Stimulated activated CD4-positive, alpha-beta T cell treated with anti-CD3 and anti-CD28 coated beads, Interleukin-1b, Interleukin-23, amount 100 ng/mL, for 48 hours (primary cell): ENCODE measurements at places on chromosomes 11 and 22.

DNA sequence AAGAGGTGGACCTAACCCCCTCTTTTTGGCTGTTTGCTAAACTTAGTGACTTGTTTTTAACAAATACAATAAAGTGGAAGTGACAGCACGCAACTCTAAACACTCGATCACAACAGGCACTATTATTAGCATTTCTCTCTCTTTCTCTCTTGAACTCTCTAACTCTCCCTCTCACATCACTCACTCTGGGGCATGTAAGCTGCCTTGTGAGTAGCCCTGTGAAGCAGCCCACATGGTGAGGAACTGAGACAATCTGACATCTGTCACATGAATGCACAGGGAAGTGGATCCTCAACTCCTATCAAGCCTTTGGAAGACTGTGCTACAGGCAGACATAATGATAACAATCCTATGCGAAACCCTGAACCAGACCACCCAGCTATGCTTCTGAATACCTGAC, 609.0 kb upstream of the CNTN5 start:
- DNase-seq: no peak

DNA sequence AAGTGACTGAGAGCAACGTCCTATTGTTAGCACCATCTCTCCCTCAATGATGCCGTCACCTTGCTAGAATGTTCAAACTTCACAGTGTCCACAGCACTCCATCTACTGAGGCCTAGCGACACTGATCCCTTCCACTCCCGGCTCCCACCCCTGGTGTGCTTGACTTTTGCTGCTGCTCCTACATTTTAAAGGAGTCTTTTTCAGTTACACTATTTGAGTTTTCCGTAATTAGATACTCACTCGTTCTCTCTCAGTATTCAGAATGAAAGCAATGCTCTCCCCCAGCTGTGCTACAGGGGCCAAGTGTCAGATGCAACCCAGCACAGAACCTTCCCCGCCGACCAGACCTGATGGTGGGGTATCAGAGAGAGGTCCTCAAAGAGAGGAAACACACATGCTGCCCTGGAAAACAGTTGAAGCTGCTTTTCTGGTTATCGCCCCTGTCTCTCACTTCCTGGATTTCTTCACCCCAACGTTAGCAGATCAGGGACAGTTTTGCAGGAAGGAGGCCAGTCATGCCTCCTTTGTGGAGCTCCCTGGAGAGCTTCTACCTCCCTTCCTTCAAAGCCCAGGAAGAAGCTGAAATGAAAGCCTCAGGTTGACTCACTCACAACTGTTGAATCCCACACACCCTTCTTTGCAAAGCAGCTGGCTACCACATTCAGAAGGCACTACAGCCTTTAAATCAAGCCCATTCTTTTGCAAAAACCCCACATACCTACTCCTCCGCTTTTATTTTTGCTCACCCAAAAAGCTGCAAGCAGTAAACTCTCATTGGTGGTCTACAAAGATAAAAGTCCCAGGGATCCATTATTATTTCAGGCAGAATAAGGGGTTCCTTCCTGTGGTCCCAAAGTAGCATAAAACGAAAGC, 23.5 kb downstream of the LARGE1 start:
- DNase-seq: no peak

DNA sequence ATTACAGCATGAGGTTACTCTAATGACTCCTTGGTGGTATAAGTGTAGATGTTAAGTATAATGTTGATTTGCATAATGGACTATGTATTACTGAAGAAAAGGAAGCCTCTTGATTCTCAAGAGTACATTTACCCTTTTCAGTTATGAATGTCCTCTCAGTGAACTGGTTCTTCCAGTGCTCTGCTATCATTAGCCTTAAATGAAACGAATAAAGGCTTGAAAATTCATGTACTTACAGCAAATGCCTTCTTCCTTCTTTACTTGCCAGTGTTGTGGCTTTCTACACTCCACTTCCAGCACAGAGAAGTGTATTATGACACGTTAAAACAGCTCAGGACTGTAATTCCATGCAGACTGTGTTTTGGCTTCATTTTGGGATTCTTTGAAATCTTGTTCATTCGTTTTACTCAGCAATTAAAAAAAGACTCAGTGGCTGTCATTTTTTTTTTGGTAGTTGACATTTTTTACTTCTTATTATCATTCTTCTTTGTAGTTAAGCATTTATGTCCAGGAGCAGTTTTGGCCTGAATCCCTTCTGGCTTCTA, 96.9 kb downstream of the MTMR3 start:
- no peak for DNase-seq

DNA sequence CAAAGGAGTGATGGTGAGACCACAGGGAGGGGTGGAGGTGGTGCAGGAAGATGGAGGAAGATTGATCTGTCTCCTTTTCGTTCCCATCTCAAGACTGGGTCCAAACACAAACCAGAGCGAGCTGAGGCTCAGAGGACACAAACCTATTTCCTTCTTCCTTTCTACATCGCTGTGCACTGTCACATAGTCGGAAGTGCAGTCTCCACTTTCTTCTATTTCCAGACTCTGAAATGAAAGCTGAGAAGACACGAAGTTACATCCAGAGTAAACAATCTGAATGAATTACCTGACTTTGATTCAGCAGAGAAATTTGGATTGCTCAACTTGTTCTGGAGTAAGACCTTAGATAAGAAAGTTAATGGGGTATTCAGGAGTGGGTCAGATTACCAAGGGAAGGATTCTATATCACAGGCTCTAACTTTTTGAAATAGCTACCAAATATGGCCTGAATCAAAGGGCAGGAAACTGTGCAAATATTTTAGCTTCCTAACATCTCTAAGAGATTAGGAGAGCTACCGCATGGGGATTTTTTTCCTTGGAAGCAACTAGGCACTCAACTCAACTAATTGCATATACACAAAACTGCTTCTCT, 14.4 kb downstream of the OVCH2 start:
- no peak for DNase-seq
